ENCODE measurements at places on chromosomes 4 and X.

GRCh38 chr4:111573386-111573785 is 571.9 kb upstream of the FAM241A start:
- DNase-seq, result no peak

DNA sequence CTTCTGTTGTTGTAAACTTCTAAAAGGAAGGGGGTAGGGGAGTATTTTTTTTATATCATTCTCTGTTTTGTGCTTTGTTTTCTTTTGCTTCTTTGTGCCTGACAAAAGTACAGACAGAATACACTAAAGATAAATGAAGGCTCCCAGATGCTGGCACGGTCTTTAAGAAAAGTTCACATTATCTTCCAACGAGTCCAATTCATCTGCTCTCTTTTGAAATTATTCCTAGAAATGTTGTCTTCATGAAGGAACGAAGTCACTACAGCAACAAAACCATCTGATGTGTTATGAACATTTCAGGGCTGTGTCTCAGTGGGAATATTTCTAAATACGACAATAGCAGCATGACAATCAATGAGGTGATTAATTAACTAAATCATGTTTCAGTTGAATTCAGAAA is 813.8 kb upstream of the HTR2C start:
- no peak for DNase-seq

- DNase-seq, result no peak
Observed at GRCh38 chr4:162010362-162010761, 153.4 kb downstream of the FSTL5 start.

DNA sequence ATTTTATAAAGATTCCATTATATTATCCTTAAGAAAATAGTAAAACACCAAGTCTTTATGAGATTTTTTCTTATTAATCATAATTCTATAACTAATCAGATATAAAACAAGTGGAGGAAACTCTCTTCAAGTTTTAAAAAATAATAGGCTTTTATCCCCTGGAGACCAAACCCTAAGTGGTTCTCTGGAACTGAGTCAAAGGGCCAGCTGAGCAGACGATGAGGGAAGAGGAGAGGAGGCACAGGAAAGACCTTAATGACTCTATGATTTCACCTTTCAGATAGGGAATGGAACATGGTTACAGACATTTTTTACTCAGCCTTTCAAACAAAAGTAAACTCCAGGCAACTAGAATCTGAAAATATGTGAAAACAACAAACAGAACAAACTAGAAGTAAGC is 201.8 kb downstream of the SLC39A8 start:
- no peak for DNase-seq

- no peak for DNase-seq
Observed at GRCh38 chr4:106530821-106531220, 162.2 kb upstream of the GIMD1 start.

- no peak for DNase-seq
Observed at GRCh38 chr4:23614284-23614892, 275.5 kb downstream of the PPARGC1A start.

DNA sequence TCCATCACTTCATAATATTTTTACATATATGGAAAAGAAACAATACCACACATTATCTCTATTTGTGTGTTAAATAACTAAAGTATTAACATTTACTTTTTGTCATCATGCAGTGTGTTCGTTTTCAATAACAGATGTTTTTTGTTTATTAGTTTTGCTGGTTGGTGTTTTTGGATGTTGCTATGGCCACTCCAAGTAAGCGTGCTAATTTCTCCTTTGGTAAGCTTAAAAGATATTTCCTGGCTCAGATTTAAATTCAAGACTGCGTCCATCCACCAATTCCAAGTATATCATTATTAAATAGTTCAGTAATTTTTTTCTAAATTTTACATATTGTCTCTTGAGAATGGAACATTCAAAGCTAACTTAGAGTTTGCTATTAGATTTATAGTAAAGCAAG is 235.4 kb upstream of the IL1RAPL1 start:
- no peak for DNase-seq

DNA sequence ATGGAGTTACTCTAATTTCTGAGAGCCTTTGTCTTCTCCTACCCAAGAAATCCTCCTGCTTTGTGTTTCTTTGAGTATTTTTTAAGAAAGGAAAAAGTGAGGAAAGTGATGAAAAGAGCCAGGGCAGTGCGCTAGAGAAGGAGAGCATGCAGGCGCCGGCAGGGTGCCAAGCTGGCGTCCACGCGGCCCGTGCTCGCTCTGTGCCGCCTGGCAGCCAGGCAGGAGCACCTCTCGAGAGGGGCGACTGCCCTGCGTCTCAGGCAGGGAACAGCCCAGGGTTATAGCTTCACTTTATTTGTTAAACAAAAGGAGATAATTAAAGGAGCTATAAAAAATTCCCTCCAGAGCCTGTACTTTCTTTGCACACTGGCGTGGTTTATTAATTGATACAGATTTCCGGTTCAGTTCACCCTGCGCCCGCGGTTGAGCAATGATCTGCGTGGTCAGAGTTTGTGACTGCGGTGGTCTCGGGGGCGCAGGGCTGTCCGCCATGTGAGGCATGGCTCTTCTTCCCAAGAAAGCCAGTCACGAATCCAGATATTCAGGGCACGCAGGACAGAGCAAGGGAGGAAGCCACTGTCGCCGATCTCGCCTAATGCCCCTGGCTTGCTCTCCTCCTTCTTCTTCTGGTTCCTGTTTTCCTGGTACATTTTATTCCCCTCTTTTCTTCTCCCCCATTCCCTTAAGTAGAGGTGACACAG is 110.8 kb upstream of the PAQR3 start:
- DNase-seq, result no peak

GRCh38 chr4:37661772-37662171 is 24.4 kb downstream of the RELL1 start:
- DNase-seq, result no peak

DNA sequence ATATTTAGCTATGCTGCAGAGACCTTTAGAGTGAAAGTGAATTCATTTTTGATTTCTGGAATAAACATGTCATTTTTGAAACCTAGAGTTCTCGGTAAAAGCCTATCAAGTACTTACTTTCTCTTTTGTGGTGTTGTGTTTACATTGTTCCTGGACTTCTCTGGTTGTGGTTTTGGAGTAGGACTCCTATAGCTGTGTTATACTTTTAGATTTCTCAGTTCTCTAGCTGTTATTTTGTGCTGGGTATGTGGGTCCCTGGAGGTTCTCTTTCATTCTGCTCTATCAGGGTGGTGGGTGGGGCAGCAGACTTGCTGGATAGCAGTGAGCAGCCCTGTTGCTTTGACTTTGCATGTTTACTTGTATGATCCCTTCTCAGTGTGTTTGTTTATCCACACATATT is 25.6 kb upstream of the MSMO1 start:
- DNase-seq, result no peak

DNA sequence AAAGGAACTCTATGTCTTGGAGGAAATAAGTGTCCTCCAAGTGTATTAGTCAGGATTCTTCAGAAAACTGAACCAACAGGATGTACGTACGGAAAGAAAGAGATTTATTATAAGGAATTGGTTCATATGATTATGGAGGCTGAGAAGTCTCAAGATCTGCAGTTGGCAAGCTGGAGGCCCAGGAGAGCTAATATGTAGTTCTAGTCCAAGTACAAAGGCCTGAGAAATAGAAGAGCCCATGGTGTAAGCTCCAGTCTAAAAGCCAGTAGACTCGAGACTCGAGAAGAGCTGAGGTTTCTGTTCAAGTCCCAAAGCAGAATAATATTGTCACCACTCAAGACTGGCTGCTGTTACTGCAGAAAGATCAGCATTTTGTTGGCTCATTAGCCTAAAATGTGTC is 65.3 kb upstream of the EFNB1 start:
- DNase-seq, result no peak

- no peak for DNase-seq
Observed at GRCh38 chrX:74911494-74911893, 13.8 kb downstream of the NEXMIF start.

- no peak for DNase-seq
Observed at GRCh38 chr4:81756973-81757372, 285.3 kb upstream of the RASGEF1B start.

- no peak for DNase-seq
Observed at GRCh38 chrX:154020536-154021115, 924 bp upstream of the IRAK1 start.

DNA sequence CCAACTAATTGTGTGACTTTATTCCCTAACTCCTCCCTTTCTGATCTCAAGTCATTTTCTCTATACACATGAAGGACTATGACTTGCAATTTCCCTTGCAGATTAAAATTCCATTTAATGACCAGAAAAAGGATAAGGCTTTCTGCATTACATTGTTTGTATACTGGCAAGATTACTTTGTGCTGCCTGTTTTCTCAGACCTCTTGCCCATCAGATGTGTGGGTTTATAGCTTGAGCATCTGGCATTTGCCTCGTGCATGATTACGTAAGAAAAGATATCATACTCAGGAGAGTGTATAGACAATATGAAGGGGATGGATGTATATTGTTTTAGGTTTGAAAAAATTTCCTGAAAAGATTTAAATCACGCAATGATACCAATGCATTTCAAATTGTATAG is 593.8 kb upstream of the SLIT2 start:
- DNase-seq, result no peak

DNA sequence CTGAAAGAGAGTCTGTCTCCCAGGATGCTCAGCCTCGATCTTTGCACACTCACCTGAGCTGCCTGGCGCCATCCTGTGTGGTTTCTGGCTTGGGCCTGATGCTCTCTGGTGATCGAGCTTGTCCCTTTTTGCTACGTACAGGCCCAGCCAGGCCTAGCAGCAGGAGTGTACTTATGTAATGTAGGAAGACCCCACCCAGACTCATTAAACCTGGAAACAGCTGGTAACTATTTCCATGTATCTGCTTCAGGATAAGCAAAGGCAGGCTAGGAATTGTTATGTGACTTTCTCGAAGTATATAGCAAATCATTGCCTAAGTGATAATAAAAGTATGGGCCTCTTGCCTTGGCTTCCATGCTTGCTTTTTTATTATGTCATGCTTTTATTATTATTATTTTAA is 18.6 kb upstream of the ARSJ start:
- DNase-seq, result no peak

GRCh38 chrX:83759872-83760271 is 101.1 kb upstream of the CYLC1 start:
- no peak for DNase-seq

- no peak for DNase-seq
Observed at GRCh38 chr4:128387600-128388351, 100.2 kb upstream of the PGRMC2 start.

DNA sequence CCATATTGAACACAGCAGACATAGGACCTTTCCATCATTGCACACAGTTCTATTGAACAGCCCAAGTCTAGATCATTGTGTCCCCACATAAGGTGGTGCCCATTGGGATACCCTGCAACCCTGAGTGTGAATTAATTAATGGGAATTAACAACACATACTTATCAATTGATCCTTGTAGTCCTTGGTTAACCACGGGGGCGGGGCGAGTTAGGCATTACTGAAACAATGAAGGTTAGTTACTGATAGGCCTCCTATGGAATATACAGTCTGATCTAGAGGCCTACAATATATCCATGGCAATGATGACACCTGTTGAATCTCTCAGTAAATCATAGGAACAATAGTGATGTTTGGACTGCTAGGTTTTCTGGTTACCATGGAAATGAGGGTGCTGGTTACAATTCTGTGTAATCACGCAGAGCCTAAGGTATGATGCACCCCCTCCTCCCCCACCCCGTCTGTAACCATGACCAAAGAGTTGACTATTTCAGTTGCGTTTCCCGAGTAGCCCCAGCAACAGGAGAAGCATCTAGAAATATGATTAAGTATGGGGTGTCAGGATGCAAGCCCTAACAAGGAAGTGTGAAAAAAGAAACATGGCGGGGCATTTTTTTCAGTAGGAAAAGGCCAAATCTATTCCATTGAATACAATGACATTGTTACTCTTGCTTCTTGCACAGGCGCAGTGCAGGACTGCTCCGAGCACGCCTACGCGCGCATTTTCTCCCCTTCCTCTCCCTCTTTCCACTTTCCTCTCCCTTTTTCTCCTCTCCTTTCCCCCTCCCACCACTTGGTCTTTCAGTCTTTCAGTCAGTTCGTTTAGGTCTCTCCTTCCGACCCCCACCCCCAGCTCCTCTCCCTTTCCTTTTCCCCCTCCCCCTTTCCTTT is 677 bp upstream of the NONO start:
- peak; percentile 38 for DNase-seq

GRCh38 chr4:99179626-99180025 is 35.5 kb upstream of the ADH4 start:
- DNase-seq, result no peak

DNA sequence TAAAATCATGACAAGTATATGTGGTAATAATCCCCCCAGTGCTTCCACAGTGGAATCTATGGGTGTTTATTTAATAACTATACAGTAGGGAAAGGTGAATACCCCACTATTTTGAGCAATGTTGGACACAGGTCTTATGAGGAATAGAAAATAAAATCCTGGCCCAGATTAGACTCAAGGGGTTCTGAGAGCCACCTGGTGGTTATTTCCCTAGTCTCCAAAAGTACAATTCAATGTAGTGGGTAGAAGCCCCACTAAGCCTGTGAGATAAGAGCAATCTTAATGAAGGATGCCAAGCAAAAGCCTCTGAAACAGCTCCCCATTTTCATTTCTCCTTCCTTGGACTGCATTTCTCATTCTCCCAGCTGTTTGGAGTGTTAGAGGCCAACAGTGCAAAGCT is 328.2 kb upstream of the NR3C2 start:
- DNase-seq, result no peak

GRCh38 chr4:174213731-174214100 is 69.8 kb downstream of the FBXO8 start:
- no peak for DNase-seq

GRCh38 chr4:11228530-11228929 is 200.2 kb downstream of the HS3ST1 start:
- DNase-seq, result no peak

- no peak for DNase-seq
Observed at GRCh38 chrX:106917830-106918500, 2.2 kb upstream of the CLDN2 start.

- no peak for DNase-seq
Observed at GRCh38 chr4:53010318-53010717, 148.2 kb downstream of the RASL11B start.

- no peak for DNase-seq
Observed at GRCh38 chr4:10023806-10024205, 2.5 kb upstream of the SLC2A9 start.

GRCh38 chr4:6965329-6965728 is 55.7 kb downstream of the TBC1D14 start:
- DNase-seq, result no peak

DNA sequence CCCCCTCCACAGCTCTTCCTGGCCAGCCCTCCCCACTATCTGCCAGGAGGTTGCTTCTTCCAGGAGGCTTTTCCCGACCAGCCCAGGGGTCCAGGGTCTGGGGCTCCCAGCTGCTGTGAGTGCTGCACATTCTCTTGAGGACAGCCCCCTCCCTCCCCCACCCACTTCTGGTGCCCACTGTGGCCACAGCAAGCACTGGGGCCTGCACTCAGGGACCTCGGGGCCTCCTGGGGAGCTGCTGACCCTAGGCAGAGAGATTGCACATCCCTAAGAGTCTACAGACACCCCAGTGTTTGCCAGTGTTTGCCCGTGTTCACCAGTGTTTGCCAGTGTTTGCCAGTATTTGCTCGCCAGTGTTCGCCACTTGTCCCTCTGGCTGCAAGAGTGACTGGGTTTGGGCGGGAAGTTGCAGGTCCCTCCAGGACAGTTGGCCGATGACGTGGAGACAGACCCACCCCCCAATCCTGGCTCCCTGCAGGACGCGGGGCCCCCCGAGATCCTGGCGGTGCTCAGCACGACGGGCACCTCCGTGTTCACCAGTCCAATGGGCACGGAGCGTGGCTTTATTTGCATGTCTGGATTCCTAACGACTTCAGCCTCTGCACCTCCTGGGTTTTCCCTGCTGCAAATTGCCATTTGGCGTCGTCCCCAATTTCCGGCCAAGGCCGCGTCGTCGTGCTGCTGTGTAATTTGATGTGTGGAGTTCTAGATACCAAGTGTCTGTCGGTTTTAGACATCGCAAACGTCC is 87.5 kb upstream of the NKX1-1 start:
- no peak for DNase-seq
